ENCODE measurements at places on chromosomes 3 and 15.

- DNase-seq, result peak; percentile 40
Measured at GRCh38 chr3:187150599-187150998, 11.3 kb upstream of the RPL39L start.

DNA sequence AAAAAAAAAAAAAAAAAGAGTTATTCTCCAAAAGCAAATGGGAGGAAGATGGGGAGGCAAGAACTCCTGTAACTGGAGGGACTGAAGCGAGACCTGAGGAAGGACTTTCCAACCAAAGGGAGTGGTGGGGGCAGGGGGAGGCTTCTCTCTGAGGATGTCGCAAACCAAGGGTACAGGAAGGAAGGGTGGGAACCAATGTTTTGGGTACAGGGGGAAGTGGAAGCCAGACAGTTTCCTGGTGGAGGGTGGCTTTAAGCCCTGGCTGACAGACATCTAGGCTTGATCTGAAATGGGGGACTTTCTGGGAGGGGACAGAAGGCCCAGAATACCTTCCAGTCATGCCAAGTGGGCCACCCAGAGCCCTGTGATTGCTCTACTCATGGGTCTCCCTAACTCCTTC lies 27.0 kb downstream of the VIPR1 start:
- no peak for DNase-seq

GRCh38 chr3:12451481-12451880 lies 32.8 kb upstream of the TSEN2 start:
- no peak for DNase-seq

DNA sequence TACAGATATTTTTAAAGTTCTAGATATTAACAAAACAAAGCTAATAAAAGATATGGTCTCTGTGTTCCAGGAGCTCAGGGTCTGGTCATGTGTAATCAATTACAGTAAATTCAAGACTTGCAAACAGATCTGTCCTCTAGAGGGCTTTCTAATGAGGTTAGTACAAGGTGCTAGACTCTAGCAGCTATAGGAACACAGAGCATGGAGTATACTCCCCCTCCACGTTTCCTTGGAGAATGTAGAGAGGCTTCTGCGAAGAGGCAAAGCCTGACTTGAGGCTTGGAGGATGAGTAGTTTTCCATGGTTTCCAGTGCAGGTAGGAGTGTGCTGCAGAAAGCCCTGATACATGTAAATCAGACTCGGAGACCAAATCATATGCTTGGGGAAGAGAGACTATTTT lies 32.7 kb upstream of the DLG1 start:
- DNase-seq, result peak; percentile 20

DNA sequence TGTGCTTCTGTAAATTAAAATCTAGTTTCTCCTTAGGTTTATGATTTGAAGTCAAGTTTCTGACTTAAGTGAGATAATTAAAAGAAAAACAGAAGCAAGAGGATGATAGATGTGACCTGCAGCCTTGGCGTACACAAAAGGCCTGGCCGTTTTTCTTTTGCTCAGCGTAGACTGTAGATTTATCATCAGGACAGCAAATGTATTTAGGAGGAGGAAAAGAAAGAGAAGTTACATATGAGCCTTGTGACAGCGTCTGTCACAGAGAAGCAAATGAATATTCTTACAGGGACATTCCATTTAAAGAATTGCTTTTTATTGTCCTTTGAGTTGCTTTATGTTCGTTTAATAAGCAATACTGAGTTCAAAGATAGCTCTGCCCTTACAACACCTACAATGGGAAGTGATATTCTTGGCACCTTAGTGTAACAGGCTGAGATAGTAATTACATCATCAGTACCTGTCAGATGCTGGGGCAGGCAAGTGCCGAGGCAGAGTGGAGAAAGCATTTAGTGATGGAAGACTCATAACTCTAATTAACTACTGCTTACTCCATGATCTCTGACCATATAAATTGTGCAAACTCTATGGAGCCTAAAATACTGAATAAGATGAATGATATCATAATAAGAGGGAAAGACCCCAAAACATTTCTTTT lies 311.5 kb downstream of the MFSD1 start:
- no peak for DNase-seq

All from OCI-M1 (cell line).